ENCODE measurements at places on chromosomes 16 and 17.

DNA sequence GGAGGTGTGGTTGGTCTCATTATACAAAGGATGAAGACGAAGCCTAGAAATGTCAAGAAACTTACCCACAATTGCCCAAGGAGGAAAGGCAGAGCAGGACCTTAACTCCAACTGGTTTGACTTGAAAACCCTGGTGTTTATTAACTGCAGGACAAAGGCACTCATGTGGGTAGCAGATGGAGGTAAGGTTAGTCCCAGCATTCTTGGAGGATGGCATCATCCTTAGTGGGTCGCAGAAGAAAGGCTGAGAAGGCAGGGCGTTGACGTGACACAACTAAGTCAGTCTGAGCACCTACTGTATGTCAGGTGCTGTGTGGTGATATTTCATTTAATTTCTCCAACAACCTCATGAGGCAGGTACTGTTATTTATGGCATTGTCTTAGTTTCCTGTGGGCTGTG, 101.3 kb downstream of the HAPSTR1 start:
- DNase-seq, result no peak

- DNase-seq, result peak; percentile 45
Observed at GRCh38 chr17:76540381-76541300, 797 bp downstream of the PRCD start.

DNA sequence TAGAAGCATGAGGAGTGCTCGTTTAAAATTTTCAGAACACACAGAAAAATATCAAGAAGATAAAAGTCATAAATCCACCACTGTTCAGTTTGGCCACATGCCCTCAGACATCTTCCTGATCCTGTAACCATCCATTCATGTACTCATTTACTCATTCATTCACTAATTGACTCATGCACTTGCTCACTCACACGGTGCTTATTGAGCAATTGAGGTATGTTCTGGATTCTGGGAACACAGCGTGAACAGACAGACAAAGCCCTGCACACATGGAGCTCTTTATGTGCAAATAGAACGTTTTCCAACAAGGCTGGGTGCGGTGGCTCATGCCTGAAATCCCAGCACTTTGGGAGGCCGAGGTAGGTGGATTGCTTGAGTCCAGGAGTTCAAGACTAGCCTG, 10.2 kb upstream of the NATD1 start:
- no peak for DNase-seq

DNA sequence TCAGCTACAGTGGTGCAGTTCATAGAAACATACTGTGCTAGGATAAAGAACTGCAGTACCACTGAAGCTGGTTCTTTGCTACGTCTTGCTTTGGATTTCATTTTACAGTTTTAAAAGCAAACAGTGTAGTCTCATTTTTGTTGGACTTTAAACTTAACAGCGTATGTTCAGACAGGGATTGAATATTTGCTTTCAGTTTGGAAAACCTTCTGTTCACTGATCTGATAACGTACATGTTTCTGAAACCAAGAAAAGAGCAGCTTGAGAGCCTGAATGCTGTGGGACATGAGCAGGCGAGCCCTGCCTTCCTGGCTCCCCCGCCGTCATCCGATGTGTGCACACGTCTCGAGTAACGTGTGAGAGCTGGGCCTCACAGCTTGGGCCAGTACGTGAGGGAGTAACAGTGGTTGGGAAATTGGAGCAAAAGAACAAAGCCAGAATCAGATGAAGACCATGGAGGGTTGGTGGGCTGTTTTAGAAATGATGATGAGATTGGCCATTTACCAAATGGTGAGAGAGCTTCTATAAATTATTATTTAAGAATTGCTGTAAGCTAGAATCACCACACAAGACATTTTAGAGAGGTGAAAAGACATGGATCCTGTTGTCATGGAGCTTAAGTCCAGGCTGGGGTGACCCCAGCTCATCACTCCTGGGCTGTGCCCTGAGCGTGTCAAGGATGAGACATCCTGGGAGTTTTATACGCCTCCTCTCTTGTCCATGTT, 20.8 kb upstream of the CLEC18C start:
- DNase-seq, result no peak

GRCh38 chr17:7716901-7717755, at the start of gene DNAH2:
TSS of gene DNAH2 (plus strand) at chr17:7717744. CDS start at chr17:7719735, 1,991 bp downstream.
- DNase-seq, result peak; percentile 63

- DNase-seq, result no peak
Observed at GRCh38 chr17:15431196-15431595, 36.2 kb downstream of the CDRT4 start.

GRCh38 chr17:49514071-49514721, 19.1 kb downstream of the NGFR start:
- DNase-seq, result no peak

- DNase-seq, result no peak
Observed at GRCh38 chr17:9982159-9982558, 77.1 kb upstream of the RCVRN start.

DNA sequence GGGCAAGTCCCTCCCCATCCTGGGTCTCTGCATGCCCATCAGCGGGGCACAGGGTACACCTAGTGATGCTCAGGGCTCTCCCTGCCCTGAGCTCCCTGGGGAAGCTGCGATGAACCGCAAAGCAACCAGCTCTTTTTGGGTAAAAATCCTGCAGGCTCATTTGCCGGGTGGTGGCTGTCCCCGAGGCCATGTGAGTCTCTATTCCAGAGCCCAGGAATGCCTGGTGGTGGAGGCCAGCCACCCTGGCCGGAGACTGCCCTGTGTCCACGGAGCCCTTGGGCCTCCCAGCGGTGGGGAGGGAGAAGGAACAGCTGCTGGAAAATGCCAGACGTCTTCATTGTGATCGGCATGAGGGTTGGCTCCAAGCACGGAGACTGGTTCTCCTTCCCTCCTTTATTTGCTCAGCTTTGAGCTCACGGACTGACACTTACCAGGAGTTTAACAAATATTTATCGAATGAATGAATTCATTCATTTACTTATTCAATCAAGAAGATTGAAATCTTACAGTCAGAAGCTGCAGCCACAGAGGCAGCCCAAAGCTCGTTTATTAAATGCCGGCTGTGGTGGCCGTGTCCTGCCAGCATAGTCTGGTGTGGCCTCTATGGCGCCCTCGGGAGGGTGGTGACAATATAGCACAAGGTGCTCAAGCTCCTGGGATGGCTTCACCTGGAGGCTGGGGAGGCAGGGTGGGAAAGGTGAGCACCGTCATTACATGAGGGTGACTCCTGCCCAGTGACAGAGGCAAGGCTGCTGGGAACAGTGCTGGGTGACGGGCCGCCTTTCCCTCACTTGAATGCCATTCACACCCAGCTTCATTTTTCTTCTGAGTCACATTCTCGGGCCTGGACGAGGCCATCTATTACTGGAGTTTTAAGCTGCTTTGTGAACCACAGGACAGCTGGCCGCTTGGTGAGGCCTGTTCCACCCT, 31.1 kb upstream of the JPH3 start:
- no peak for DNase-seq

- no peak for DNase-seq
Observed at GRCh38 chr16:68434624-68435210, 13.6 kb downstream of the SMPD3 start.

DNA sequence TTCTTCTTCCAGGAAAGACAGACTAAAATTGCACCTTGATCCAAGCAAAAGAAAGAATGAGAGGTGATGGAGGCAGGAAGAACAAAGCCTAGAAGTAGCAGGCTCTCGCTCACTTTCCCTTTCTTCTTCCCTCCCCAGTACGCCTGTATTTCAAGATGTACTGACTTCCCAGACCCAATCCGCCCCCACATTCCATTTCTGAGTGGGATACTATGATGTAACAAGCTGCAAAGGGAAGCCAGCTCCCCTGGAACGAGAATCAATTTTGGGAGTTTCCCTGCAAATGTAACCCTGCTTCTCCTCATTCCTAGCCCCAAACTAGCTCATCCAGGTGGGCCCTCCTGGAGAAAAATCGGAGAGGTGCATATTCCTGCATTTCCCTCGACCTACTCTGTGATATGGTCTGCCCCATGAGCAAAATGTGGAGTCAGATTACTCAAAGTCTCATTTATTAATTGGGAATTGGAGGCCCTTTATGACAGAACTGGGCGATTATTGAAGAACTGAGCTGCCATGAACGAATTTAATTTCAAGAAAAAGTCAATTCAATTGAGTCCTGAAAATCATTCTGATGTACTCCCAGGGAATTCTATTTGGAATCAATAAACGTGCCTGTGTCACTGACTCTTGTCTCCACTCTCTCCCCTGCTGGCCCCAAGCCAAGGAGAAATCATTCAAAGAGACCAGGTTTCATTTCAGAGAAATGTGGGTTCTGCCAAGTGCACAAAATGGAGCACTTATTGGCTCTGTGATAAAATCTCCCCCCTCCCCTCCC, 398.9 kb downstream of the SHISA9 start:
- no peak for DNase-seq

GRCh38 chr16:62014319-62014923, 21.8 kb downstream of the CDH8 start:
- DNase-seq, result peak; percentile 70

- no peak for DNase-seq
Observed at GRCh38 chr17:80624864-80625263, 80.2 kb downstream of the RPTOR start.
